ENCODE measurements at places on chromosomes 4 and X.
A peak's percentile ranks its signal among the peaks of the same experiment; 100 is the strongest.

DNA sequence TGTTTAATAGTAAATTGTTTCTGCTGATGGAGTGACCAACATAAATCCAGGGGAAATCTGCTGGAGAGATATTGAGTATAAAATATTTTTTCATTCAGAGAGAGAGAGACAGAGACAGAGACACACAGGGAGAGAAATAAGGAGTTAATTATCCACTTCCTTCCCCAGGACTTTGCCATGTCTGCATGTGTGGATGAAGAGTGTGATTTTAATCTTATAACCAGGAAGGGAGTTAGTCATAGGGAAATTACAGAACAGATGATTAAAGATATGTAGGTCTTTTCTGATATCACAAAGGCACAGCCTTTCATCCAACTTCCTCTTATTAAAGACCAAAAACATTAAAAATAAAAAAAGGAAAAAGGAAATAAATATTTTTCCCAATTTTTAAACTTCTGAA lies 526.3 kb downstream of the SPRY1 start:
- no peak for DNase-seq

- no peak for DNase-seq
These were observed 53.1 kb downstream of the GAK start for GRCh38 chr4:878796-879728.

- DNase-seq, result no peak
These were observed 383.0 kb upstream of the TENM3 start for GRCh38 chr4:181860157-181860556.

GRCh38 chrX:46178763-46179162 lies 366.5 kb downstream of the ZNF674 start:
- no peak for DNase-seq

DNA sequence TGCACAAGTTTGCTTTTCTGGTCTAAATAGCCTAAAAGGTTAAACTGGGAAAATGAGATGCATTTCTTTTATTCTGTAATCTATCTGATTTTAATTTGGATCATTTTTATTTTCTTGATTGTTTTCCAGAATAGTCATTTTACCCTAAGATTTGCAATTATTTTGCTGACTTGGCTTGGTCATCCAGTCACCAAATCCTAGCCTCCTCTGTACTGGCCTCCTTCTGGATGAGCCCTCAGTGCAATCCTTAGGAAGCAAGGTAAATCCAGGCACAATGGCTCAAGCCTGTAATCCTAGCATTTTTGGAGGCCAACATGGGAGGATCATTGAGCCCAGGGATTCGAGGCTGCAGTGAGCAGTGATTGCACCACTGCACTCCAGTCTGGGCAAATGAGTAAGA lies 9.2 kb downstream of the EREG start:
- DNase-seq, result no peak

DNA sequence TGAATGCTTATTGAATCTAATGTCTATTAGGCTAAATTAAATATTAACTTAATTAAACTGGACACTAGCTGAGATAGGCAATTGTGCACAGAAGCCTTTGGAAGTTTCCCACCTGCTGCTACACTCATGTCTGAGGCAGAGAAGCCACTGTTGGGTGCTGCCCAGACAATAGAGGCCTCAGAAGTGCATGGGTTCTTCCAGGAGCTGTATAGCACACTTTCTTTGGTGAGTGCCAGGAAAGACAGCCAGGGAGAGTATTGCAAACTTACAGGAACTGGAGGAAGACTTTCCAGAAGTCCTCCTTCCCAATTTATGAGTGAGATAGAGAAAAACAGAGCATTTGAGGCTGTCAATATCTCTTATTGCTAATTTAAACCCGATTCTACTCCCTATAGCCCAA lies 89.9 kb downstream of the GPAT3 start:
- no peak for DNase-seq

- no peak for DNase-seq
These were observed 18.2 kb upstream of the UGT2B10 start for GRCh38 chr4:68797618-68798017.

- no peak for DNase-seq
These were observed 28.4 kb upstream of the TSPAN5 start for GRCh38 chr4:98686847-98687246.

DNA sequence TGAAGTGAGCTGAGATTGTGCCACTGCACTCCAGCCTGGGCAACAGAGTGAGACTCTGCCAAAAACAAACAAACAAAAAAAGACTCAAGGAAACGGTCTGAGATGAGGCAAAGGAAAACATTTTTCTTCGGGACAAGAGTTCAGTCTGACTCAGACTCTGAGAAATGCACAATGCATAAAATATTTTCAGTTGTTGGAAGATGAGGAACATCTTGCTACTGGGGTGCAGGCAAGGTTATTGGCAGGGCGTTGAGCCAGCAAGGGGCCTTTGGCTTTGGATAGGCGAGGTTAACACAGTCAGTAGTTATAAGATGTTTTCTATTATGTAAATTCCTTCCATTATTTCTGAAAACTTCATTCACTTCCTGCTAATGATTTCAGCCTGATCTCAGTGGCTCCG lies 96.1 kb upstream of the VCX start:
- no peak for DNase-seq

- DNase-seq, result no peak
These were observed 884.8 kb upstream of the SLIT2 start for GRCh38 chr4:19366916-19367315.

DNA sequence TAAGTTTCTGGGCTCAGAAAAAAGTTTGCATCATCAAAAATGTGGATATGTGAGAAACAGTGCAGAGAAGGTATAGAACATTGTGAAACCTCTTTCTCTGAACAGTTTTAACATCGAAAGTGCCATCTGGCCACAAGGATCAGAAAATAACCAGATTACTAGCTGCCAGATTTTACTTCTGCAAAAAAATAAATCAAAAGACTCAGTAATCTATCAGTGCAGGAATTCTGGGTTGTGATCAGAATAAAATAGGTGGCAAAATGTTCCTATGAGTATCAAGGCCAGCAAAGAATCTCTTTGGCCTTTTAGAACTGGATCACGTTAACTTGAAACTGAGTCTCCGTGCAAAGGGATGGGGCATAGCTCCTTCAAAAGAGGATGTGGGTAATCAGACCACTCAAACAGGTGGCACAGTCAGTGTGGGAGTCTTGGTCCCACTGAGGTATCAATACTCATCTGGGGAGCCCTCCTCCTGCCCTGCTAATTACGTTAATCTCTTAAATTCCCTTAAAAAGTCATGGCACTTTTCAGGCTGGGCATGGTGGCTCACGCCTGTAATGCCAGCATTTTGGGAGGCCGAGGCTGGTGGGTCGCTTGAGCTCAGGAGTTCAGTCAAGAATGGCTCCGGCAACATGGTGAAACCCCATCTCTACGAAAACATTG lies 26.7 kb upstream of the RBM47 start:
- DNase-seq, result no peak

- no peak for DNase-seq
These were observed 2.7 kb downstream of the CRMP1 start for GRCh38 chr4:5890063-5890727.

DNA sequence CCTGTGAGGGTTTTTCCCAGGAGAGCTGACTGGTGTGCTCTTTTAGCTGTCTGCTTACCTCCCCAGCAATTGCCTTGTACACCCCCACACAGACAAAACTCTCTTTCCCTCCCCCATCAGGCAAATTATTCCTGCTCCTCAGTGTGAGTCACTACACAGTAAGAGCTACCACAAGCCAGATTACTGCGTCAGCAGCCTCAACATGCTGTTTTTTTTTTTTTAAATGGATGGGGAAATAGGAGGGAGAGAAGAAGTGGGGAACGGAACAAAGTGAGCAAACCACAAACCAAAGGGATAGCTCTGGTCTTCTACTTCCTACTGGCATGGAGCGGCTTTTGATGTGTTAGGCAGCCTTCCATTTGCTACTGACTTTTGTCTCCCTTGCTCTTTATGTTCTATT lies 107.5 kb upstream of the ACSL4 start:
- DNase-seq, result peak; percentile 63

DNA sequence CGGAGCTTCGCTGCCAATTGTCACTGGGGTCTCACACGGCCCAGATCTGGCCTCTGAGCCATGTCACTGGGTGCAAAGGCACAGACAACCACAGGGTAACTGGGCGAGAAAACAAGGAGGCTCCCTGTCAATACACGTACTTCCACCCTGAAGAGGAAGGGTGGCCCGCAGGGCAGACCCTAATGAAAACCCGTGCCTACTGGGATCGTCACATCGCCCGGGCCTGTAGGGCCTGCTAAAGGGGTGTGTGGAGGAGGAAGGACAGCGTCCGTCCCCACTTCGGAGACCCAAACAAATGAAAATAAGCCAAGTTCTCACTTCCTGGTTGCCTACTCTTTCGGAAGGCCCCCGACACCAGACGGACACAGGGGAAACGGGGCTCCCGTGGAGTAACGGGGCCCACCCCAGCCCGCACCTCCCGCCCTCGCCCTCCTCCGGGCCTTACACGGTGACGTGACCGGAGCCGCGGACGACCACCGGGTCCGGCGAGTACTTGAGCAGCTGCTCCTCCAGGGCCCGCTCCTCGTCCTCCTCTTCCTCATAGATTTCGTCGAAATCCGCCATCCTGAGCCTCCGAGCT lies 578 bp downstream of the CHIC2 start:
- DNase-seq, result peak; percentile 73

GRCh38 chr4:139454111-139455045 lies at the start of gene RAB33B:
TSS of gene RAB33B (plus strand) at chr4:139454121. CDS start at chr4:139454196, 75 bp downstream.
- peak; percentile 92 for DNase-seq

DNA sequence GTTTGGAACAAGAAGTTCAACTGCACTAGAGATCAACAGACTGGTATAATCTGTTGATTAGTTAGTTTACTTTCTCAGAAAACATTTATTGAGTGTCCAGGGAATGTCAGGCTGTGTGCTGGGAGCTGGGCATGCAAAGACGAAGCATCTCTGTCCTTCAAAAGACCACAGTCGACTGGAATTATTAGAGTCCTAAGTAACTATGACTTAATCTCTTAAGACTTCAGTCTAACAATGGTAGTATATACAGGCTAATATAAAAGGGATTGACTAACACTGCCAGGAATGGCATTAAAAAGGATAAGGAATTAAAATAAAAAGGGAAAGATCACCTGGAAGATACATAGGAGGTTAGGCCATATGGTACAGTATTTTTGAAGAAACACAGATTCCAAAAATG lies 128.7 kb downstream of the WDFY3 start:
- no peak for DNase-seq

DNA sequence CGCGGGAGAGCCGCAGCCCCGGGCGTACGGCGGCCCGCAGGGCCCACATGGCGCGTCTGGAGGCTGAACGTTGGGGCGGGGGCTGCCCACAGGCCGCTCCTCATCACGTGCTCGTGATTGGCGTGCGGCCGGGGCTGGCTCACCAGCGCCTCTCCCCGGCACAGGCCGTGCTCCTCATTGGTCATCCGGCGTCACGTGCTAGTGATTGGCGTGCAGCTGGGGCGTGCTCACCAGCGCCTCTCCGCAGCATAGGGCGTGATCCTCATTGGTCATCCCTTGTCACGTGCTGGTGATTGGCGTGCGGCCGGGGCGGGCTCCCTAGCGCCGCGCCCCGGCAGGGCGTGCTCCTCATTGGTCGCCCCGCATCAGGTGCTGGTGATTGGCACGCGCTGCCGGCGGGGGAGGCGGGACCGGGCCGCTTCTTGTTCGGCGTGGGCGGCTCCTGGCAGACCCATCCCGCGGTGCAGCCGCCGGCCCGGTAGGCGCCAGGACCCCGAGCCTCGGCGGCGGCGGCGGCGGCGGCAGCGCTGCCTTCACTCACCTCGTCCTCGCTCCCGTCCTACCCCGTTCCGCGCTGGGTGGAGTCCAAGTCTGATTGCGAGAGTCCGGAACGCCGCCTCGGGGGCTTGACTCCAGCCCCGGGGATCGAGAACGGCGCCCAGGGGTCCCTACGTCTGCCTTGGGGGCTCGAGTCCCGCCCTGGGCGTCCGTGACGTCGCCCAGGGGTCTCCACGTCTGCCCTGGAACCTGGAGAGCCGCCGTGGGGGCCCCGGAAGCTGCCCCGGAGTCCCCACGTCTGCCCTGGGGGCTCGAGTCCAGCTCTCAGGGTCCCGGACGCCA lies at the start of gene GTPBP6:
GTPBP6 (minus strand) TSS at position 58 of the 840 bp plus-strand sequence; CDS start at position 49, 9 bp downstream.
- peak; percentile 99 for DNase-seq

GRCh38 chrX:2677764-2678163 lies 13.3 kb upstream of the CD99 start:
- DNase-seq, result peak; percentile 70

DNA sequence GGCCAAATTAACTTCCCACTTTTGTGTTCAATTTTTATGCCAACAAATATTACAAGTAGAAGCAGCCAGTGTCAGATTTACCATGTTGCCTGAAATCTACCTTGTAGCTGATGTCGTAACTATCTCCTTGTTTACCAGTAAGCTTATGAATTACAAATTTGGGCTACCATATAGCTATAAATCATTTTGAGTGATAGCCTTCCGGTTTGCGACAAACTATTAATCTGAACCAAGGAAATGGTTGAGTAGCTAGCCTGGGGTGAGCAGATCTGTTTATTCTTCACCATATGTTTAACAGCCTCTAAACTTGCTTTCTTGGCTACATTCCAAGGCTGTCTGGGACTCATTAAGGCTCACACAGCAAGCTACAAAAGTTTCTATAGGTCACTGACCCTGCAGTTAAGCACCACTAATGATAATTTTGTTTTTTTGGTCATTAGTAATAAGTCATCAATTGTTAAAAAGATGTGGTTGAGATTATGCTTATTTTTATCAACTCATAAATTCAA lies 218.7 kb upstream of the SPOCK3 start:
- DNase-seq, result no peak

GRCh38 chr4:182062936-182063335 lies 180.3 kb upstream of the TENM3 start:
- no peak for DNase-seq

DNA sequence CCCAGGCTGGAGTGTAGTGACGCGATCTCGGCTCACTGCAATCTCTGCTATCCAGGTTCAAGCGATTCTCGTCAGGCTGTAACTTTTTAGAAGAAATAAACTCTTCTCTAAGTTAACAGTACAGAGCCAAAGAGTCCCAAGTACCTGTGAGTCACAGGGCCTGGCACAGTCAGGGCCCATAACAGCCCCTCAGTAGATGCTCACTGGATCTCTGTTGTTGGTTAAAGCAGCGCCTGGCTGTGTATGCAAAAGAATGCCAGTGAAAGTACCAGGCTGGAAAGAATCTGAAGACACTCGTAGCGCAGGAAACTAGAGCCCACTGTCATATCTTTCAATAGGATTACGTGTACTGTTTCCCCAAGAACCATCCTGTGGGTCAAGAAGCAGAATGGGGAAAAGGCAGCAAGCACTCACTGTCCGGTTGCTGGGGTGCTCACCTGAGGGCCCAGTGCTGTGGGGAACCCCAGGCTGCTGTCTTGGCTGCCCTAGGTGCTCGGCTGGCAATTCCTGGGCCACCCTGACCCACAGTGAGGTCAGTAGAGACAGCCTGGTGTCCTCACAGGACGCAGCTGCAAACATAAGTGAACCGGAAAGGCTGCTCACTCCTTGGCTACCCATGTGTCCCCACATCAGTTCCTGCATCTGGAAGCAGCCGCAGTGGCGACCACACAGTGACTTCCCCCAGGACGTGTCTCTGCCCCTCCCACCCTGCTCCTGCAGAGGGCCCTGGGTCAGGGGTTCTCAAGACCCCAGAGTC lies 3.1 kb upstream of the SLBP start:
- DNase-seq, result peak; percentile 19

GRCh38 chrX:129771266-129771995 lies 8.3 kb upstream of the SASH3 start:
- no peak for DNase-seq

GRCh38 chr4:184647266-184648053 lies 1.8 kb downstream of the CASP3 start:
- no peak for DNase-seq
